Stimulated activated CD8-positive, alpha-beta memory T cell treated with anti-CD3 and anti-CD28 coated beads, Interleukin-4, amount 100 ng/mL, for 1 hour (primary cell): ENCODE measurements at places on chromosomes 7 and 10.

- DNase-seq: no peak
Measured at GRCh38 chr7:54546081-54546985, 4.2 kb downstream of the VSTM2A start.

DNA sequence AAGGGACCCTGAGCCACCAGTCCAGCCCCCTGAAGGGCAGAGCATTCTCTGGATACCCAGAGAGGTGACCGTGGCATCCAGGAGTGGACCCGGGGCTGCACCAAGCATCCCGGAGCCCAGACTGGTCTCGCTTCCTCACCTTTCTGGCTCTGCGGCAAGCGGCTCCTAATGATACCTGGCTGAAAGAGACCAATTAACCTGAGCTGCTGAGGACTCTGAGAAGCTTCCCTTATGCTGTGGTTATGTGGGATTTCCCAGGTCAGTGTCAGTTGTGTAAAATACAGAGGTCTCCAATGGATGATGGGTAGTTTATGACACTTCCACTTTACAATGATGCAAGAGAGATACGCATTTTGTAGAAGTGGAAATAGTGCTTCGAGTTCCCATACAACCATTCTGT, 51.5 kb downstream of the PFKFB3 start:
- no peak for DNase-seq

DNA sequence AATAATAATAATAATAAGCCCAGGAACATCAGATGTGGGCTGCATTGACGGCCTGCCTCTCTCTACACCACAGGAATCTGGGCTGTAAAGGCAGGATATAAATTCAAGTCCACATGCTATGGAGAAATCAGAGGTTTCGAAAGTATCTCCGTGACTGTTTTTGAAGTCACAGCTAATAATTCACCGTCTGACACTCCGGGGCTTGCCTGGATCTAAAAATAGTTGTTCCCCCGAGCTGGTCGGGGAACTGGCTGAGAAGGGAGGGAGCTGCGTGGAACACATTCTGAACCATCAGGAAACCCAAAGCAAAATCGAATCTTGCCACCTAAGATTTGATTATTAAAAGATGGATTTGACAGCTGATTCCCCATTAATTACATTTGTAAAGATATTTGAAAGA, 35.4 kb downstream of the KLF6 start:
- DNase-seq: no peak

DNA sequence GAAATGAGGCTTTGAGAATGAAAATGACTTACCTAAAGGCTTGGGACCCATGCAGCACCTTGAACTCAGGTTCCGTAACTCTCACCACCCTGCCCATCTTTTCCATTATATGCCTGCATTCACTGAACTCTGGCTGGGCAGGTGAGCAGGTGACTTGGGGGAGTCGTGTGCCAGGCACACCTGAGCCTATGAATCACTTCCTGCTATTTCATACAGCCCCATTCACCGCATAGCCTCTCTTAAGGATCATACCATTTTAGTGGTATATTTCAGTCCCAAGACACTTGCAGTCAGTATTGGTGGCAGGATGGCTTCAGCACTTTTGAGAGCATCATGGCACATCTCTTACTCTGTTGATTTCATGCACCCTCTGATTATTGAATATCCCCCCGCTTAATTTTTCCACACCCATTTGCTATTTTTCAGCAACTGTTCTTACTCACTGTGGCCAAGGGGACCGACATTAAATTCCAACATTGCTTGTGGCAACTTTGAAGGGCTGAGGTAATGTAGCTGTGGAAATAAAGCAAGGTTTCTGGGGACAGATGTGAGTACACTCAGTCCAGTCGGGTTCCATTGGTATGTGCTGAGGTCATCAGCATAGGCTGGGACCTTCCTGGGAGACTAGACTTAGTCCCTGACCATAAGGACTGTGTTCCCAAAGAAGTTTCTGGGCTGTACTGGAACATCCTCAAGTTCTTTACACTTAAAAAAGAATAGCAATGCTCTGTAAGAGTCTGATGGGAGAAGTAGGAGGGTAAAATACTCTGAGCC, 39.8 kb upstream of the ZNF438 start:
- no peak for DNase-seq

DNA sequence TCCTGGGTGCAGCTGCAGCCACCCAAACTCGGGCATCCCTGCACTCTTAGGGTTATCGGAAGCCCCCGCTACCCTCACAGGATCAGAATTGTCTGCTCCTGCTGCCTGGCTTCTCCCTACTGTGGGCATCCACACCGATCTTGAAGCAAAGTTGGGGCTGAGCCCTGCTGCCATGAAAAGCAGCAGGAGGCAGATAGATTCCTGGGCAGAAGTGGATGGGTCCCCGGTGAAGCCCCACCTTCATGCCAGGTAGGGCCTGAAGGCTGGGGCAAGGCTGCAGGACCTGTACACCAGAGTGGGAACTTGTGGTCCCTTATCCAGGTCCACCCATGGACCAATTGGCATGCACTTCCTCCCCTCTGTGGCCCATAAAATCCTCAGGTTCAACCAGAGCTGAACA, 922.6 kb upstream of the KCND2 start:
- DNase-seq: no peak

DNA sequence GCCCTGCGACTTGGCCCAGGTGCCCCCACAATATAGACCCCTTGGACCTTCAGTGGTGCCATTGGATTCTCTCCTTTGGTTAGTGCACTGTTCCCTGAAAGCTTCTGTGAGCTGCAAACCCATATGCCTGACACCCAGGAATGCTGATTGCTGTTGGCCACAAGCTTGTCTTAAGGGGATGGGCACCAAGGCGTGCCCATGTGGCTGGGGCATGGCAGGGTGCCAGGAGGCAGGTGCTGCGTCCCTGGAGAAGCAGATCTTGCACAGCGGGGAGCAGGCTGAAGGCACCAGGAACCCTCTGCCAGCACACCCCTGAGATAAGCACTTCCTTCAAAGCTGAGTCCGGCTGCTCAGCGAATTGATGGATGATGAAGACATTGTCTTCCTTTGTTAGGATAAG, 411.8 kb downstream of the SDK1 start:
- no peak for DNase-seq

- no peak for DNase-seq
Measured at GRCh38 chr10:123149568-123150270, 1.8 kb downstream of the HMX2 start.

DNA sequence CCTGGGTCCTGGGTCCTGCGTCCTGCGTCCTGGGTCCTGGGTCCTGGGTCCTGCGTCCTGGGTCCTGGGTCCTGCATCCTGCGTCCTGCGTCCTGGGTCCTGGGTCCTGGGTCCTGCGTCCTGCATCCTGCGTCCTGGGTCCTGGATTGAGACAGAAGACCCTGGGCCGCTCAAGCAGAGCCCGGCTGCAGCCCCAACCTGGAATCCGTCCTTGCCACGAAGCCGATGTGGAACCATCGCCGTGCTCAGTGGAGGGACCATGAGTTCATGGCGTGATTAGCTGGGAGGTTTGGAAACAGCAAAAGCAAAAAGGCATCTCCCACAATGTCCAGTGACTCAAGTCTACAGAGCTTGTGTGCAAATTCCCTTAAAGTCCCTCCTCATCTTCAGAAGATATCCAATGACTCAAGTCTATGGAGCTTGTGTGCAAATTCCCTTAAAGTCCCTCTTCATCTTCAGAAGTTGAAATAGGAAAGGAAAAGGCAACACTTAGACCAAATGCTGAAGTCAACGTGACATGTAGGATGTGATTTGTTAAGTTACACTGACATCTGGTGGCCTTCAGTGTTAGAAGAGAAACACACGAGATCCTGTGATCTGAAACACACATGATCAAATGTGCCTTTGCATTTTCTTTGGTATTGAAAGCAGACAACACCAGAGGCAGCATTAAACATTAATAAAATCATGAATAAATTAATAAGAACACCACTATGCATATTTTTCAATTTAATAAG, 179.9 kb downstream of the PTPRN2 start:
- DNase-seq: no peak

DNA sequence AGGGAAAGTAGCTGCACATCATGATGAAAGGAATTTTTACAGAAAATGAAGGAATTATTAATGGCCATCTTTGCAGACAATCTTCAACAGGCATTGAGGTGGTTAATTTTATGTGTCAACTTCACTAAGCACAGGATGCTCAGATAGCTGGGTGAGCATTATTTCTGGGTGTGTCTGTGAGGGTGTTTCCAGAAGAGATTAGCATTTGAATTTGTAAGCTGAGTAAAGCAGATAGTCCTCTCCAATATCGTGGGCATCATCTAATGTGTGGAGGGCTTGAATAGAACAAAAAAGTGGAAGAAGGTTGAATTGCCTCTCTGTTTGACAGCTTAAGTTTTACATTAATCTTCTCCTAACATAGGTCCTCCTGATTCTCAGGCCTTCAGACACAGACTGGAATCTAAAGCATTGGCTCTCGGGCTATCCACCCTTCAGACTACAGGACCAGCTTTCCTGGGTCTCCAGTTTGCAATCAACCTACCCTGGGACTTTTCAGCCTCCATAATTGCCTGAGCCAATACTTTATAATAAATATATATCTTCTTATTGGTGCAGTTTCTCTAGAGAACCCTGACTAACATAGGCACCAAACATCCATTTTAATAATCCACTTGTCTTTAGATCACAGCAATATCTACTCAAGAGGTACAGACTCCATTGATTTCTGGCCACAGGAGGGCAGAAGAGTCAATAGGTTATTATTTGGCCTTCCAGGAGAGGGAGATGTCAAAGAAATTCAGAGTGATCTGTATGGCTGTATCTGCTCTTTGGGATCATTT, 10.5 kb upstream of the CRPPA start:
- DNase-seq: no peak

- DNase-seq: no peak
Measured at GRCh38 chr10:116403740-116404250, 23.9 kb upstream of the PNLIPRP3 start.

- DNase-seq: no peak
Measured at GRCh38 chr10:102616066-102616770, 28.1 kb upstream of the TRIM8 start.

DNA sequence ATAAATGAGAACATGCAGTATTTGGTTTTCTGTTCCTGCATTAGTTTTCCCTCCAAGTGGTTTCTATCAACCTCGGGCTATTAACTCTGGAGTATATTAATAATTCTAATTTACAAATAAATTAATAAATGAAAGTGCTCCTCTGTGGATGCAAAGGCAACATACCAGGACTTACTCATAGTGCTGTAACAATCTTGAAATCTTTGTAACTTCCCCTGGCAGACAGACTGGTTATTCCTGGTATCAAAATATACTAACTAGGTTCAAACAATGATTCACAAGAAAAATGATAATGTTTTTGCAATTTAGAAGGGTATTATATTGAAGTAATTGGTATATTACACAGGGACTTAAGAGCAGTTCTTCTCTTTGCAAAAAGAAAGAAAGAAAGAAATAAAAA, 177.2 kb downstream of the FANK1 start:
- DNase-seq: no peak

GRCh38 chr10:132368881-132369635, 27.9 kb upstream of the PWWP2B start:
- no peak for DNase-seq

DNA sequence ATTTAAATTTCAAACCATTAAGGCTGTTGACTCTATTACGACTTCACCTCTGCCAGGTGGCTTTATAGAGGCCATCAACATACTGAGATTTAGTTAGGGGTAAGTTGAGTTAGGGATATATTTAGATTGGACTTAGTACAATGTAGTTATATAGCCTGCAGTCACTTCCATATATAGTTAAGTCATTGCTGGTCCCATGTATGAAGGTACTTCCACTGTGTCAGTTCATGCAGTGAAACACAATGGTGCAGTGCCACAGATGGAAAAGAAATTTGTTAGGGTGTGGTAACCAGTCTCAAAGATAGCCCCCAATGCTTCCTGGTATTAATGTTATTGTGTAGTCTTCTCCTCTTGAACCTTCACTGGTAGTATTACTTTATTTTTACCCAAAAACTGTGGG, 12.6 kb upstream of the TSPAN13 start:
- no peak for DNase-seq

DNA sequence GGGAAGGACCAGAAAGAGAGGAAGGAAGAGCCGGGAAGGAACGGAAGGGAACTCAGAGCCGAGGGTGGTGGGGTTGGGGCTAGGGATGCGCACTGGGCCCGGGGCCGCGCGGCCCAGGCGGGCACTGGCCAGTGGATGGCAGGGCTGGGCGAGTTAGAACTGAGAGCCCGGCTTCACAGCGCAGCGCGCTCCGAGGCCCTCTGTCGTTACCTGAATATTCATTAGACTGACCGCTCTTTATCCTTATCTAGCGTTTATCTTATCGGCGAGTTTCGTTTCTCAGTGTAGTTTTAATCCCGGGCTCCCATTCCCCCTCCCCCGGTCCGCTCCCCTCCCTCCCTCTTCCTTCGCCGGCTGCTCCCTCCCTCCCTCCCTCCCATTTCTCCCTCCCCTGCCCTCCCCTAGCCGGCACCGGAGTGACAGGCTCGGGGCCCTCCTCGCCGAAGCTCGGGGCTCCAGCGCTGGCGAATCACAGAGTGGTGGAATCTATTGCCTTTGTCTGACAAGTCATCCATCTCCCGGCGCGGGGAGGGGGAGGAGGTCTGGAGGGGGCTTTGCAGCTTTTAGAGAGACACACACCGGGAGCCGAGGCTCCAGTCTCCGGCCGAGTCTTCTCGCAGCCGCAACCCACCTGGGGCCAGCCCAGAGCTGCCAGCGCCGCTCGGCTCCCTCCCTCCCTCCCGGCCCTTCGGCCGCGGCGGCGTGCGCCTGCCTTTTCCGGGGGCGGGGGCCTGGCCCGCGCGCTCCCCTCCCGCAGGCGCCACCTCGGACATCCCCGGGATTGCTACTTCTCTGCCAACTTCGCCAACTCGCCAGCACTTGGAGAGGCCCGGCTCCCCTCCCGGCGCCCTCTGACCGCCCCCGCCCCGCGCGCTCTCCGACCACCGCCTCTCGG, at the start of gene PAX2:
PAX2 (plus strand) TSS at position 596 of the 895 bp plus-strand sequence. CDS start 679 bp downstream, outside the sequence.
- no peak for DNase-seq

DNA sequence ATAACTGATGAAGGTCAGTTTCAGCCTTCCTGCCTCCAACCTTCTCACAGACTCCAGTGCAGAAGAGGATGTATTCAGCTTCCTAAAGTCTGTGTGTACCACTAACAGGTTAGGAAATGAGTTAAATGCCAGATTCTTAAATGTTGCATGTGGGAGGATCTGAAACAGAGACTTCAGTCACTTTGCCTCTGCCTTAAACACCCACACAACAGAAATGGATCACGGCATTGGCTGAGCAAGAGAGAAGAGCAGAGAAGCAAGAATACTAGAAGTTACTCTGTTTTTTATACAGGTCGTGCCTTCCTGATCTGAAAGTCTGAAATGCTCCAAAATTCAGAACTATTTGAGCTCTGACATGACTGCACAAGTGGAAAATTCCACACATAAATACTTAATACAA, 98.9 kb upstream of the ARHGAP21 start:
- DNase-seq: no peak

GRCh38 chr10:118939211-118940007, 90.1 kb upstream of the NANOS1 start:
- DNase-seq: no peak

- DNase-seq: no peak
Measured at GRCh38 chr7:16463520-16463919, 2.0 kb downstream of the SOSTDC1 start.

DNA sequence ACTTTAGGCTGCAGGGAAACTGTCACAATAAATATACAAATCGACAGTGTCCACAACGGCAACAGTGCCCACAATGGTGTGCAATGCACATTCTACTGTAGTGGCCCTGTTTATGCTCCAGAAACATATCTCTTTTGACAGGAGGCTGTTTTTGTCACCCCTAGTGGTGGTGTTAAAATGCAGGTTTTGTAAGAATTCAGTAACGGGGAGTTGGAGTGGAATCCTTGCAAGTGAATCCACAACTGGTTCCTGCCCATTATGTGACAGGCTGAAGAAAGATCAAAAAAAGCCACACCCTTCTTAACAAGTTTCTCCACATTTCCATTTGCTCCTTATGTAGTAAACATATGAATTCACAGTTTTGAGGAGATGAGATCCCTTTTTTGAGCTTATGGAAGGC, 58.5 kb downstream of the BEND7 start:
- no peak for DNase-seq
